GM18507 (cell line): ENCODE measurements at places on chromosomes 11 and 22.

DNA sequence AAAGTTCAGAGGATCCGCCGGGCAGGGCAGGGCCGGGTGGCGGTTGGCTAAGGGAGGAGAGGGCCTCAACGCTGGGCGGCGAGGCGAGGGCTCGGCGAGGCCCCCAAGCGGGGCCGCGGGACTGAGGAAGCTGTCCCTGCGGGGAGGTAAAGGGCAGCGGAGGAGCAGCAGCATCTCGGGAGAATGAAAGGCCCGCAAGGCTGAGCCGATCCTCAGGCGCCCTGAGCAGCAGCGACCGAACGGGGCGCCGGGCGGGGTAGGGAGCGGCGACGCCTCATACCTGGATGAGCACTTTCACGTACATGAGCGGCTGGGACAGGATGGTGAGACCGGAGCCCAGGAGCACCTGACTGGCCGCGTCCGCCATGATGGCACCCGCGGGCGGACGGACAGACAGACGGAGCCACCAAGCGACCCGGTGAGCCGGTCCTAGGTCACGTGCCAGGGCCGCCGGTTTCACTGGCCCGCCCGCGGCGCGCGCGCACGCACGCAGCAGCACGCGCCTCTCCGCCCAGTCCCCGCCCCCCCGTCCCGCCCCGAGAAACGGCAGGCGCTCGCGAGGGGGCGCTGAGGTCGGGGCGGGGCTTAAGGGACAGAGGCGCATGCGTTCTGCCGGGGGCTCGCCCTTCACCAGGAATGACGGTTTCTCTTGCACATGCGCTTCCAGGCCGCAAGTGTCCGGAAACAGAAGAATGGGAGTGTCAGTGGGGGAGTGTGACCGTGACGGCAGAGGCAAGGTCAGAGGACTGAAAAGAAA lies at the start of gene MTCH2:
MTCH2 (minus strand) TSS at position 461 of the 757 bp plus-strand sequence; CDS start at position 367, 94 bp downstream.
- peak; percentile 95 for DNase-seq

DNA sequence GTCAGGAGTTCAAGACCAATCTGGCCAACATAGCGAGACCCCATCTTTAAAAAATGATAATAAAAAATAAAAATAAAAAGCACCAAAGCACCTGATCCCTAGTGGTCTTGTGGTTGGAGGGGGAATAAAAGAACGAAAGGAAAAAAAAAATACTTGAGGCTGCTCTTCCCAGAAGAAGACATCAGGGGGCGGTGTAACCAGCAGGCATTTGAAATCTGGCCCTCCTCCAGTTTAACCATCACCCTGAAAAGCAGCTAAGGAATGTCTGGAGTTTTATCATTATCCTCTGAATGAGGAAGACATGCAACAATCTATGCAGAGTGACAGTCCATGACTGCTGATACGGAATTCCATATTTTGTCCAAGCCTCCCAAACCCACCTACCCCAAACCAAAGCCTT lies 5.6 kb upstream of the KCTD17 start:
- no peak for DNase-seq

DNA sequence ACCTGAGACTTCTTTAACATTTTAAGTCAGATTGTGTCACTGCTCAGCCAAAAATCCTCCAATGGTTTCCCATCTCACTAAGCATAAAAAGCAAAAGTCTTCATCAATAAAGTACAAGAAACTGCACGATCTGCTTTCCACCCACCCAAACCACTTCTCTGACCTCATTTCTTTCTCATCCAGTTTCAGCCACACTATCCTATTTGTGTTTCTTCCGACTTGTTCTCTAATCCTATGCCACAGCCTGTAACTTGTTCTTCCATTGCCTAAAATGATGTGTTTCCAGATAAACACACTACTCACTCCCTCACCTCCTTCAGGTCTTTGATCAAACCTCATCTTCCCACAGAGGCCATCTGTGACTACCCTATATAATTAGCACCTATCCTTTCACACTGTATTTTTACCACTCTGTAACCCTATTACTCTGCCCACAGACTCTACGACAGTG lies 28.4 kb downstream of the ARHGAP32 start:
- no peak for DNase-seq

GRCh38 chr11:111918390-111919256 lies at the start of gene C11orf52:
C11orf52 (plus strand) TSS chr11:111918913; CDS start chr11:111918973, 60 bp downstream.
- DNase-seq = no peak

DNA sequence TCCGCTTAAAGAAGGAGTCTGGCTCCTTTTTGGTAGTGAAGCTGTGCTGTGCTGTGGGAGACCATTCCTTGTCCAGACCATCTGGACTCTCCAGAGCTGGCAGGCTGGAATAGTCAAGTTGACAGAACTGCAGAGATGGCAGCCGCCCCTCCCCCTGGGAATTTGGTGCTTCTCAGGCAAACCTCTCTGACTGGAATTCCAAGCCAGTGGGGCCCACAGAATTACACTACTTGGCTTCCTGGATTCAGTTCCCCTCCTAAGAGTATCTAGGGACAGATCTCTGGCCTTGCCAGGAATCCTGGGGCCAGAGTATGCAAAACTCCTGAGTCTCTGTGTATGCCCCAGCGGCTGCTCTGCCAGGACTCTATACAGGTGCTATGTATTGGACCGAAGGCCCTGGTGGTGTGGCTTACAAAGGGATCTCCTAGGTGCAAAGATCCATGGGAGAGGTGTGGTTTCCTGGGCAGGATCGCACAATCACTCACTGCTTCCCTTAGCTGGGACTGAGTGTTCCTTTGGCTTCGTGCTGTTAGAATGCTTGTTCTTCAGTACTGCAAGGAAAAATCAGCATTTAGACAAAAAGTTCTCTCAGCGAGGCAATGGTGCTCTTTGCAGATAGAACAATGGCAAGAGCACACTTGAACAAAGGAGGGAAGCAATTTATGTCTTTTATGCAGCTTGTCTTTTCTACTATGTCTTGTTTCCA lies 86.8 kb downstream of the PRMT3 start:
- no peak for DNase-seq

DNA sequence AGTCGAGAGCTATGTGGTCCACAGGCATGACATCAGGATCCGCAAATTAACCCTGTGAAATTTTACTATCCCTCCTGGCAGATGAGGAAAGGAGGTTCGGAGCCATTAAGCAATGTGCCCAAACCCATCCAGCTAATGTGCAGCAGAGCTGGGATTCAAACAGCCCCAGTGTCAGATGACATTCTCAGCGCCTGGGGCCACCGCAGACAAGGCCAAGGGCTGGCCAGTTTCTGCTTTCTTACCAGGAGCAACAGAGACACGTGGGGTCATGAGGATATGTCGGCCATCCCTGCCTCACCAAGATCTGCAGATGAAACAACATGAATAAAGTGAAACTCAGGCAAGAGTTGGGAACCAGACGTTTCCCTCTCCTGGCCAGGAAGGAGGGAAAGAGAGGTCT lies 110.2 kb downstream of the TENM4 start:
- no peak for DNase-seq

DNA sequence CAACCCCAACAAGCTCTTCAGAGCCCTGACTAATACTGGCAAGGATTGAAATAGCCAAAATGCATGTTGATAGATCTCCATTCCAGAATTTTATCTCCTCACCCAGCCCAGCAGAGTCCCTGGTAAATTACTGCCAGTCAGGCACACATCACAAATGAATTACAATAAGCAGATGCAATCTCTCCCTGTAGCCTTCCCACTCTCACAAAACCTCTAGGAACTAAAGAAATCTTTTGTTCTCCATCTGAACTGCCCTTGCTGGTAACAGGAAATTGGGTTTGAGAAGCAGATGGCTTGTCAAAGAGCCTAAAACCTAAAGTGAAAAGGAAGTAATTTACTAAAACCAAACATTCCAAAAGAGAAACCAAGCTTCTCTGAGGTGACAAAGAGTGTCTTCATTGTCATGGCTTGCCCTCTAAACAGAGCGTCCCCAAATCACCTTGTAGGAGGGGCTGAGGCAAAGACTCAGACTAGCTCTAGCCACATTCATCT lies 59.5 kb downstream of the FAM168A start:
- no peak for DNase-seq

DNA sequence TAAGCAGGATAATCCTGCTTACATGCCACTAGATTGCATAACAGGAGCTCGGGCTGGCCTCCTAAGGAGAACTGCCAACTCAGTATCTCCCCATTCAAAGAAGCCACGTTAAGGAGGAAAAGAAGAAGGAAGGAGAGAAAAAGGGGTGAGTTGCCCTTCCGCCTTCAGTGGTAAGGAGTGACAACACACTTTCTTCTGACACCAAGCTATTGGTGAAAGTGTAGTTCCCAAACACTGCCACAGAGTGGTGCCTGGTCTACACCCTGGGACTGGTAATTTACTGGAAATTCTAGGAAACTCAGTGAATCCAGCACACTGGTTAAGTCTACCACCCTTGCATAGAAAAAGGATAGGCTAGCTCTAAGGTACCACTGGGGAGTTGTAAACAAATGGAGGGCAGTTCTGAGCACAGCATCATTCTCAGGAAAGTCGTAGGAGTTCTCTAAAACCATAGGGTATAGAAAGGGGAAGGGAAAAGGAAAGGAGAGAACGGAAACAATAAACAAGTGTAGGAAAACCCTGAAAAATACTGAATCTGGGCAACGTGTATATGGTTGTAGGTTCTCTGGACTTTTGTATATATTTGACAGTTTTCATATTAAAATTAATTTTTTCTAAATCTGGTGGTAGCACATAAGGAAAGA lies 58.2 kb downstream of the RRAS2 start:
- DNase-seq = no peak

DNA sequence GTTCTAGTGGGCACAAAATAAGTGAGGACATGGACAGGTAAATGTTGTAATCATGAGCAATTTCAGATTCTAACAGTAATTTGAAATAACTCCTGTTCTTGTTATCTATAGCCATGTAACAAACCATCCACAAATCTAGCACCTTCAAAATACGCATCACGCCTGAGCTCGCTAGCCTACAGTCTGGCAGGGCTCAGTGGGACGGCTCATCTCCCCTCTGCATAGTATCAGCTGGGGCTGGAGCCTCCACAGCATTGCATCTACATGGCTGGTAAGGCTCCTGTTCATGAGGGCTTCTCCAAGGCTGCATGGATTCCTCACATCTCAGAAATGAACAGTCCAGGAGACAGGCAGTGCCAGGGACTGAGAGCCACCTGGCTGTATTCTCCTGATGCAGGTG lies 112.6 kb downstream of the KCNQ1 start:
- DNase-seq = no peak

DNA sequence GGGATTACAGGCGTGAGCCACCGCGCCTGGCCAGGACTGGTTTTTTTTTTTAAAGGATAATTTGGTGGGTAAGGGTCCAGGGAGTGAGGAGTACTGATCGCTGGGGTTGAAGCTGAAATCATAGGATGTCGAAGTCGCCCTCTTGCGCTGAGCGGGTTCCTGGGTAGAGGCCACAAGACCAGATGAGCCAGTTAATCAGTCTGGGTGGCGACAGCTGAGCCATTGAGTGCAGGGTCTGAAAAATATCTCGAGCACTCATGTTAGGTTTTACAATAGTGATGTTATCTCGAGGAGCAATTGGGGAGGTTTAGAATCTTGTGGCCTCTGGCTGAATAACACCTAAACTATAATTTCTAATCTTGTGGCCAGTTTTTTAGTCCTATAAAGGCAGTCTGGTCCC lies 7.8 kb downstream of the APOL5 start:
- DNase-seq = no peak

GRCh38 chr11:44765676-44766075 lies 38.9 kb downstream of the TSPAN18 start:
- DNase-seq = no peak
